Femur (tissue), 1 donor: ENCODE measurements at places on chromosomes 2 and 18.

- DNase-seq, result no peak
These were observed 505.9 kb downstream of the ERBB4 start for GRCh38 chr2:212032536-212033219.

DNA sequence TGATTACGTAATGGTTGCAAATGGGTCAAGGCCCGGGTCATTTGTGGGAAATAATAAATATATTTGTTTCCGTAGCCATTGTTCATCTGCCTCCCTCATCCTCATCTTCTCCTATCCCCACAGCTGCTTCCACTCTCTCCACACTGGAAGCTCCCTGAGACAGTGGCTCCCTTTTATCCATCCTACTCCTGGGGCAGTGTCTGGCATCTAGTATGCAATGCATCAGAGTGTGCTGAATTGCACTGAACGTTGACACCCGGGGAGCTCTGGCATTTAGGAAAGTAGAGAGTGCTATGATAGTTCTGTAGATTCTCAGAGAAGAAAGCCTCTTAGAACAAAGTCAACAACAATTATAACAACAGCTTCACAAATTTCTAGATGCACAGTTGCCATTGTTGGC is 45.5 kb upstream of the NAB1 start:
- no peak for DNase-seq

- DNase-seq, result no peak
These were observed 36.1 kb upstream of the ACYP2 start for GRCh38 chr2:54079331-54079730.

DNA sequence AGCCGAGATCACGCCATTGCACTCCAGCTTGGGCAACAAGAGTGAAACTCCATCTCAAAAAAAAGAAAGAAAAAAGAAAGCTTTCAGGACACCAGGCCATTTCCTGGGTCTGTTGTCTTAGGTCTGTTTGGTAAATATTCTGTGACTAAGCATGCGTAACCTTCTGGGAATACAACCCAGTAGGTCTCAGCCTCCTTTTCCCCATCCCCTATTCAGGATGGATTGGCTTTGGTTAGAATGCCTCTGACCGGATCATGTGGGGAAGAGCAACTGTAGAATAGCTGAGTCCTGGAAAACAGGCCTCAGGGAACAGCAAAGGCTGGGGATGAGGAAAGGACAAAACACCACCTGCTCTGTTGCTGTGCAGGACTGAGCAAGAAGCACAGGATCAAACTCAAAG is 1.6 kb upstream of the PDCL3 start:
- no peak for DNase-seq

GRCh38 chr18:60892855-60893254 is 440.4 kb upstream of the CDH20 start:
- DNase-seq, result no peak

- no peak for DNase-seq
These were observed 549 bp upstream of the DPP4 start for GRCh38 chr2:162074632-162074895.

GRCh38 chr2:136019306-136019705 is 33.9 kb upstream of the DARS1 start:
- no peak for DNase-seq

- DNase-seq, result no peak
These were observed 32.4 kb downstream of the FIGN start for GRCh38 chr2:163703386-163703785.

- DNase-seq, result no peak
These were observed 743.6 kb upstream of the FANCL start for GRCh38 chr2:58984731-58985130.

DNA sequence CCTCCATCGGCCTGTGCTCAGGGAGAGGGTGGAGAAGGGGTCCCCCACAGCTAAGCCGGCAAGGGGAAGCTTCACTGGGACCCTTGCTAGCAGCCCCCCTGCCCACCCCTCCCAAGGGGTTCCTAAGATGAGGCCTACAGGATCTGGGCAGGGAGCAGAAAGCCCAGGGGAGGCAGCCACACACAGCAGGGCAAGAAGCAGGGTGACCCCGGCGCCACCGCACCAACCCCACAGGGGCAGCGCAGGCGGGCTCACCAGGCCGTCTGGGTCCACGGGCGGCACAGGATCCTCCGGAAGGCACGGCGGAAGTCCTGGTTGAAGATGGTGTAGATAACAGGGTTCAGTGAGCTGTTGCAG is 1.8 kb downstream of the ADRA2B start:
- DNase-seq, result no peak

DNA sequence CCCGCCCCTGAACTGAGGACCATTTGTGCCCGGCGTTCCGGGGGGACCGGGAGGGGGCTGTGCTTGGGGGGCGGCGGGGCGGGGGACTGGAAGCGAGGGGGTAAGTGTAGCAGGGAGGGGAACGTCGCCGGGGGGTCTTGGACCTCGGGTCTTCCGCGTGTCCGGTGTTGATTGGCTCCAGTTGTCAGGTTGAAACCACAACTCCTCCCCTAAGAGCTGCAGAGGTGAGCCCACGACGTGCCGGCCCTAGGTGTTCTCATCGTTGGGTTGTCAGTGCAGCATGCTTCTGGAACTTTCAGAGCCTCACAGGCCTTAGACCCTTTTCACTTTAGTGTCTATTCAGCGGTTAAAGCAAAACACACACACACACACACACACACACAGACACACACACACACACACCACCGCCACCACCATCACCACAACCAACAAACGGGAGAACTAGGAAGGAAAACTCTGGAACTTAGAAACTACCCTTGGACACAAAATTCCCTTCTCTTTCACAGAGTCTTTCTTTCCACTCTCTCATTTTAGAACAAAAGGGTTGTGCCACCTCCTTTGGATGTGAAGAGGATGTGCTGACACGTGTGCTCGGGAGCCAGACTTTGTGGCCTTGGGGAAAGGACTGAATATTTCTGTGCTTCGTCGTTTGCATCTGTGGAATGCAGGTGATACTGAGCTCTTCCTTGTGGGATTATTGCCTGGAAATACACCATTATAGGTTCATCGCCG is 6.7 kb upstream of the DLX2 start:
- DNase-seq, result no peak

DNA sequence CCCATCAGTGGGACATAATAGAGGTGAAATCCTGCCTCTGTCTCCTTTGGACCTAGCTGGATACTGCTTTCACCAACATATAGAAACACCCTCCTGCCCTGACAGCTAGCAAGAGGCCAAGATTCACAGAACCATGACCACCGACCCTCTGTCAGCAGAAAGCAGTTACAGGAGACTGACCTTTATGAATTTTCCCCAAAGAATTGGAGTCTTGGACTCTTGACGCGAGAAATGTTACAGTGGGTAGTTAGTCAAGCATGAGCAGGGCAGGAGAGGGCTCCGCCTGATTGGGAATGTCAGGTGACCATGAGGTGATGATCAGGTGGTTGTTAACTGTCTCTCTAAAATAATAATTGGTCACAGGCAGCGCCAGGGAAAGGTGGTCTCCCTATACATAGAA is 1002.3 kb downstream of the TDRD15 start:
- no peak for DNase-seq

GRCh38 chr2:44102790-44103562 is 65.7 kb upstream of the PPM1B start:
- no peak for DNase-seq

DNA sequence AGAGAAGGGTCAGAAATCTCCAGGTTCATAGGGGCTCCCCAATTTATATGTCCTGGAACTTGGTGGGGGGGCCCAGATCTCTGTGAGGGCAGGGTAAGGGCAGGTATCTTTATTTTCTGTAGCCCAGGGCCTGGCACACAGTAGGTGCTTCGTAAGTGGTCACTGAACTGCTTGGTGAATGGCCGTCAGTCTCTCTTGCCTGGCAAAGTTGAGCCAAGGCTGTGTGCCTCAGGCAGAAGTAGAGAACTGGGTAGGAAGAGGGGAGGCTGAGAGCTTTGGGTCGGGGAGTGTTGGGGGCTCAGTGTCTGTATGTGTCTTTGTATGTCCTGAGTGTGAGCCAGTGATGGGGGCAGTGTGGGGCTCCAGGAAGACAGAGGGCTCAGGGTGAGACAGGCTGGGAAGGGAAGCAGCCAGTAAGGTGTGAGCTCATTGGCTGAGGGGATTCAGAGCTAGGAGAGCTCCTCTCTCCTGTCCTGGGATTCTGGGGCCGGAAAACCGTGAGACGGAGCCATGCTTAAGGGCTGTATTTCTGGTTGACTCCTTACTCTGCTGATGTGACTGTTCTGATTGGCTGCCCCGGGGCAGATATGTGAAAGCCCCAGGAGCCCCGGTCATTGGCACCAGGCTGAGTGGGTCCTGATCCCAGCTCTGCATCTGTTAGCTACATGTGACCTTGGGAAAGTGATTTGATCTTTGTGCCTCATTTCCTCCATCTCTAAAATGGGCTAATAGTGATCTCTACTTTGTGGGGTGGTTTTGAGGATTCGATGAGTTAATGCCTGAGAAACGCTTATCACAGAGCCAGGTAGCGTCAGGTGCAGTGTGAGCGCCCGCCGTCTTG is 30.3 kb downstream of the STEAP3 start:
- DNase-seq, result peak; percentile 2

DNA sequence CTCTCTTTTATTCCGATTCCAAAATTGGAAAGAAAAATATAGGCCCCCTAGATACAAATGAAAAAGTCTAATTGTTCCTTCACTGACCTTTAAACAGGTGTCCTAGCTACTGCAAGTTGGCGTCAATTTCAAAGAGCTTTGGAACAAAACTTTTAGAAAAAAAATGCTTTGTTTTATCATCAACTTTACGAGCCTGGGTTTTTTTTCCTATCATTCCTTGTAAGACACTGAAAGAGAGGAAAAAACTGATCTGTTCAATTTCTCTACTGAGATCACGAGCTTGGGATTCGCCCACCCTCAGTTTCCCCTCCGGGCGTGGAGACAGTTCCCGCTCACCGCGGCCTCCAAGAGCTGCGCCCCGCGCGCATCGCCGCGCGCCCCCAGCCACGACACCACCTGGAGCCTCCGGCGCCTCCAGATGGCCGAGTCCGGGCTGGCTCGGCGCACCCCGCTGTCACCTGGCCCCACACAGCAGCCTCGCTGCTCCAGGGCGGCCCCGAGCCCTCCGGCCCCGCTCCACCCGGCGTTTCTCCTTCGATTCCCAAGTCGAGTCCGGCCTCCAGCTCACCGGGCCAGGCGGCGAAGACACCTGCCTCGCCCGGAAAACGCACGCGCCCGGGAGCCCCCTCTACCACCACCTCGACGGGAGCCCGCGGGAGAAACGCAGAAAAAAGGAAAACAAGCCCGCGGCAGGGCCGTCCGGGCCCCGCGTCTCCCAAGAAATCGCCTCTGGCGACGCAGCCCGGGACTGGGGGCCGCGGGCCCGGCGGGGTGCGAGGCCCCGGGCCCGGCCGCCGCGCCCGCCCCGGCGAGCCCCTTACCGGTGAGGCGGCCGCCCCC is 656 bp downstream of the TBC1D8 start:
- peak; percentile 42 for DNase-seq

DNA sequence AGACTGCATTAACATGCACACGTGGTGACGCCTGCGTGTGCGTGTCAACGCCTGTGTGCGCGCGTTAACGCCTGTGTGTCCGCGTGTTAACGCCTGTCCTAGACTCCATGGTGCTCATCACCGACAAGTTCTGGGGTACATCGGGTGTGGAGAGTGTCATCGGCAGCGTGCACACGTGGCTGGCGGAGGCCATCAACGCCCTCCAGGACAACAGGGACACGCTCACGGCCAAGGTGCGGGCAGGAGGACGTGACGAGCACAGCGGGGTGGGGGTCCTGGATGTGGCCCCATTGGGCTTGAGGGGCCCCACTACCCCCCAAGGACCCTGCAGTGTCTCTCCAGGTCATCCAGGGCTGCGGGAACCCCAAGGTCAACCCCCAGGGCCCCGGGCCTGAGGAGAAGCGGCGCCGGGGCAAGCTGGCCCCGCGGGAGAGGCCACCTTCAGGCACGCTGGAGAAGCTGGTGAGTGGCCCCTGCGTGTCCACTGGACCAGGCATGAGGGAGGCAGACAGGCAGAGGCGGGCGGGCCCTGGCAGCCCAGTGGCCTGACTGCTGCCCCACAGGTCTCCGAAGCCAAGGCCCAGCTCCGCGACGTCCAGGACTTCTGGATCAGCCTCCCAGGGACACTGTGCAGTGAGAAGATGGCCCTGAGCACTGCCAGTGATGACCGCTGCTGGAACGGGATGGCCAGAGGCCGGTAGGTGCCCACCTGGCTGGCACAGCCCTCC is 29.2 kb downstream of the GPC1 start:
- peak; percentile 14 for DNase-seq

GRCh38 chr2:98086491-98087446 is at the start of gene VWA3B:
TSS of gene VWA3B (plus strand) at chr2:98087167. CDS start at chr2:98093093, 5,926 bp downstream.
- peak; percentile 74 for DNase-seq

DNA sequence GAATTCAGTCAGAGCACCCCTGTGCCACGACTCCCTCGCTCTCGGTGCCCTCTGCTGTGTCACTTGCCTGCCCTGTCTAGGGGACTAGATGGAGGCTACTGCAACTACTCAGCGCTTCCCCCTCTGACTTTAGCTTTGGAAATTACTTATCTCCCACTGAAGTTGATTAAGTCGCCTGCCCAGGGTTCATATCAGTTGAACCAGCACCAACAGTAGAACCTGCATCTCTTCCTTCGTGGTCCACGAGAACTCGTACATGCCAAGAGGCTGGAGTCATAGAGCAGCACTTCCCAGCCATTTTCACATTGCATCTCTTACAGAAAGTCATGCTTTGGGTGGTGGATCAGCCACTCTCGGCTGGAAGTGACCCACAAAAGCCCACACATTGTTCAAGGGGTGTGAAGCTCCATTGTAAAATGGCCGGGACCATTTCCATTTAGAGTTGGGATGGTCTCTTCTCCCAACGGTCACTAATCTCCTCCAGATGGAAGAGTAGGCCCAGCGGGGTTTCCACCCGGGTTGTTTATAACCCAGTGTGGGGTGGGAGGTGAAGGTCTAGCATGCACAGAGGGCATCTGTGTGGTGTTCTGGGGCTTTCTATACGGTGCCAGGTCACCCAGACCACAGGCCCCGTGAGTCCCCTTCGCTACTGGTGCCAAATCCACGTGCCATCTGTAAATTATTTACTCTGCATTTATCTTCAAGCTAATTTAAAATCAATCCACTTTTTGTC is 38.0 kb downstream of the STEAP3 start:
- no peak for DNase-seq

GRCh38 chr2:62145478-62146100 is 50.3 kb upstream of the B3GNT2 start:
- no peak for DNase-seq

GRCh38 chr2:133568172-133568571 is at the start of gene NCKAP5:
TSS of gene NCKAP5 (minus strand) at chr2:133568463. CDS start at chr2:133517526, 50,937 bp downstream.
- peak; percentile 76 for DNase-seq

DNA sequence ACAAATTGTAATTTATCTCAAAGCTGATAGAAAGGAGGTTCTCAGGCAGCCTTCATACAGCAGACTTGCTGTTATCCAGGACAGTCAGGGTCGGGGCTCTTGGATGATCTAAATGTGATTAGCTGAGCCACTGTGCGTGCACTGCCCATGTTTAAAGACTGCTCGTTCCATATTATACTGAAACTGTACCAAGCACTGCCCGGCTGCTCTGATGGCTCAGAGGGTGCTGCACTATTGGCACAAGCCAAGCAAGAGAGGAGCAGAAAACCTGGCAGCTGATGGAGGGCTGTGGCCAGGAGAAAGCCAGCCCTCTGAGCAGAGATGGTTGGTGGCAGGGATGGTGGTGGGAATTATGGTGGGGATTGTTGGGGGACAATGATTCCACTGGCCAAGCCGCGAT is 63.4 kb downstream of the COL6A3 start:
- DNase-seq, result no peak

GRCh38 chr2:192277494-192278109 is 82.9 kb upstream of the TMEFF2 start:
- no peak for DNase-seq
